ENCODE measurements at places on chromosomes 6 and 20.

DNA sequence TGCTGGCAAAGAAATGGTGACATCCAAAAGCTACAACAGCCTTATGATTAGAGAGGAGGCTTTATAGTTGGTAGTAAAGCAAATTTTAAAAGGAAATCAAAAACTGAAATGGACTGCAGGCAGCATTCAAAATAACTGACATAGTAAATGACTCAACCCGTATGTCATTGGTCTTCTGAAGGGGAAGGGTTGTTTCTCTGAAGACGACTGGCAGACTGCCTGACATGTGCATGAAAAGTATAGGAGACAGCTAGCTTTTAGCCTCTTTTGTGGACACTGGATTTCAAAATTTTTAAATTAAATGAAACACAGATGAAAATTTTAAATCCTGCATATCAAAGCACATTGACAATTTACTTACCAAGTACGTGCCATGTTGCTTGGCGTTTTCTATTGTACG is 90.7 kb downstream of the TRMT6 start:
- no peak for DNase-seq

DNA sequence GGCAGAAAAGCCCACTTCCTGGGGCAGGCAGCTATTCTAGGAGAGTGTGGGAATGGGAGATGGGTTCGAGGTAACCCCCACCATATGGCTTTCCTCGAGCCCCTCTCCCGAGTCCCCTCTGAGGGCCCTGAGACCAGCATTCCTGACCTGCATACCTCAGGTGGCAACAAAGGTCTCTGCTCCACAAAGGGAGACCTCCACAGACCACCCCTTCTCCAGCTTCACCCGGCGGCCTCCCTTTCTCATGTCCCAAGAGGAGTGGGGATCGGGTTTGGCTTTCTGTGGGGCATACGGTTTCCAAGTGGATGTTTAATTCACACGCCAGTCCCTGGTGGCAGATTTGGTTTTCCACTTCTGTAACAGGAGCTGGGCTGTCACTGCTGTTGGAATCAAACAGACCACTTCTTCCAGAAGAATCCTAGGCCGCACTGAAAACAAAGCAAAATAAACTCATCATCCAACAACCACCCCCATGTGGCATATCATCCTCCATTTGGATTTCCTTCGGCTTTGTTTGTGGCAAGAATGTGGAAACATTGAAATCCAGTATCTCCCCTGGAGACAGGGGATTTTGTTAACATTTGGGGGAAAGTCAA is 83.2 kb downstream of the DLL1 start:
- DNase-seq, result no peak

- no peak for DNase-seq
These were observed 48.2 kb downstream of the IRF4 start for GRCh38 chr6:439641-440167.

- DNase-seq, result no peak
These were observed 101.2 kb upstream of the SIRPG start for GRCh38 chr20:1758765-1759164.

- no peak for DNase-seq
These were observed 106.4 kb upstream of the TAB2 start for GRCh38 chr6:149211046-149211571.

GRCh38 chr6:161168281-161168891 is 105.5 kb downstream of the AGPAT4 start:
- no peak for DNase-seq

- DNase-seq, result no peak
These were observed 219.2 kb upstream of the SGK1 start for GRCh38 chr6:134537146-134537555.

- DNase-seq, result no peak
These were observed 20.8 kb downstream of the DUSP22 start for GRCh38 chr6:313087-313486.

DNA sequence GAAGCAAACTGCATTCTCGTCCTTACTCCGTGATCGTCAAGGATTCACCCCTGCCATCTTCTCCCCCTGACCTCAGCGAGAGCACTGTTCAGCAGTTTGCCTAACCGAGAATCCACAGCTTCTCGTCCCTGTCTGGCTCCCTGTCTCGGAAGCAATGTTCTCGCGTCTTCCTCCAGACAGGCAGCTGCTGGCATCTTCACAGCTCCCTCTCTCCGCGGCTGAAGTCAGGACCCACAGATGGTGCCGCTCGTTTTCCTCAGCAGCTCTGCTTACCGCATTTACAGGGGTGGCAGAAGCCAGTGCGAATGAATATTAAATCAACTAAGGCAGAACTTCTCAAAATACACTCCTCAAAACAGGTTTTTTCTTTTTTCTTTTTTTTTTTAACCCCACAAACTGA is 18.9 kb upstream of the SLC22A2 start:
- DNase-seq, result no peak

GRCh38 chr6:75402296-75402695 is 91.3 kb downstream of the FILIP1 start:
- DNase-seq, result no peak

- DNase-seq, result no peak
These were observed 22.3 kb upstream of the CEP162 start for GRCh38 chr6:84249724-84250123.

GRCh38 chr20:43667341-43668132 is 623 bp downstream of the MYBL2 start:
- peak; percentile 34 for DNase-seq

DNA sequence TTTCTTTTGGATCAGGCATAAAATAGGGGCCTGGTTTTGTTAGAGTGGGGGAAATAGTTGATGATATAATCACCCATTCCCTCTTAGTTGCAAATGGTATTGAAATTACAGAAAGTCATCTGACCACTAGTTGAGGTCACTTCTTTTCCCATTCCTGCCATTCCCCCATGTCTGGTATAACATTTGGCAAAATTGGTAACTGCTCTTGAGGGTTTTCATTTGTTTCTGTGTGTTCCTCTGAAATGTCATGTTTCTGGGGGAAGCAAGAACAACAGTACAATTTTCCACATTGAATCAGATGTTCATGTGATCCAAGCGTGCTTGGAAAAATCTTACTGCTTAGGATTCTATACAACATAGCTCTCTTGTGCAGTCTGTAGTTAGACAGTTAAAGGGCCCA is 7.3 kb downstream of the AIG1 start:
- no peak for DNase-seq

DNA sequence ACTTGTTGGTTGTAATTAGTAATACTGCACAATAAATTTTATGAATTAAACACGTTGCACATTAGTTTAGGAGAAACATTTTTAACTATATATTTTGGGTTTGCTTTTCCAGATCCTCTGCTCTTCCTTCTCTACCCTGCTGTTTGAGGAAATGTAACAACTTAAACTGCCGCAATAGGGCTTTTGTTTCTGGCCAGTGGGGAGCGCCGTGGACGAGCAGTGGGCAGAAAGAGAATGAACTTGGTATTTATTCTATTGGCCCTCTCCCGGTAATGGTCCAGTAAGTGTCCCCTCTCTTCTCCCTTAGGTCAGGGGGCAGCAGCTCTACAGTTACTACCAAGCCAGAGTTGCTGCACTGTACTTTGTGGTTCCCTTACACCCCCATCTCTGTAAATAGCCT is 35.2 kb upstream of the EPHA7 start:
- DNase-seq, result no peak

DNA sequence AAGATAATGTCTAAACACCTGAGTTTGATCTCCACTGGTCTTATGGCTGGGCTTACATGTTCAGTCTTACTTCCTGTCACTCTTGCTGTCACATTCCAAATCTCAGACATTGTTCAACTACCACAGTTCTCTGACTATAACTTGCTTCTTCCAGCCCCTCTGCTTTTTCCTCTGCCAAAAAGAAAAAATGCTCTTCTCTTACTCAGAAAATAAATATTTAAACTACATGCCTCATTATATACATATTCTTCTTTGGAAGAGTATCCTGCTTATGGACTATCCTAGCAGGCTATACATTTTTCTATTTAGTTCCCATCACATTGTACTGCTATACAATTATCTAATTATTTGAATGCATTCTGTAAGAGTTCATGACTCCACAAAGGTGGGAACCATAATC is 175.4 kb downstream of the TBC1D32 start:
- no peak for DNase-seq

- DNase-seq, result no peak
These were observed 5.5 kb downstream of the KATNA1 start for GRCh38 chr6:149642829-149643580.

Measured in endothelial cell (in vitro differentiated cells).